Frontal cortex (tissue), 4 donors: ENCODE measurements at places on chromosomes 11 and 22.

- no peak for DNase-seq
Measured at GRCh38 chr11:35529971-35530495, 4.6 kb upstream of the PAMR1 start.

- DNase-seq = no peak
Measured at GRCh38 chr11:134401825-134402809, 9.9 kb downstream of the B3GAT1 start.

GRCh38 chr22:21602579-21602978 lies 27.2 kb downstream of the YDJC start:
- no peak for DNase-seq

DNA sequence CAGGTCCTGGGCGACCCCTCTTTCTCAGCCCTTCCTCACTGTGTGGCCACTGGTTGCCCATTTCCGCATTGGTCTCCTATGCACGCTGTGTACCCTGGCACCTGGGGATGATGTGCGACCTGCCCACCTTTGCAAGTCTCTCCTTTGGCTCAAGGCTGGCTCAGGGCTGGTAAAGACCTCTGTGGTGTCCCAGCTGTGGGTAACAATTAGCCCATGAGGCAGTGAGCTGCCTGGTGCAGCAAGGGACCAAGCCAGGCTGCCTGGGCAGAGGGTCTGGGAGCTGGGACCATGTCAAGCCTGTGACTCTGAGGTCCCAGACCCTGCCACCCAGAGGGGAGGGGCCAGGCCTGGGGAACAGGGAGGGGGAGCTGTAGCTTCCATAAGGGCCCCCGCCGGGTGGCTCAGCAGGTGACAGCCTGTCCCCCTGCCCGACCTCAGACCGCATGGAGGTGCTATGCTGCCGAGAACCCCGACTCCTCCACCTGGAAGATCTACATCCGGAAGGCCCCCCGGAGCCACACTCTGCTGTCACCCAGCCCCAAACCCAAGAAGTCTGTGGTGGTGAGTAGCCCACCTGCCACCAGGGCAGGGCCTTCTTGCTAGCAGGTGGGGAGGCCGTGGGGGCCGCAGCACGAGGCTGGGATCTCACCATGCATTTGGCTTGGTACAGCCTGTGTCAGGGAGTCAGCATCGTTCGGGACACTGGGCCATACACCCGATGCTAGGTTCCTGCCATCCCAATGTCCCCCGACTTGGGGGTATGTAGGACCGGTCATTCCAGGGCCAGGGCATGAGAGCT lies 112.5 kb downstream of the KCNQ1OT1 start:
- peak; percentile 5 for DNase-seq

DNA sequence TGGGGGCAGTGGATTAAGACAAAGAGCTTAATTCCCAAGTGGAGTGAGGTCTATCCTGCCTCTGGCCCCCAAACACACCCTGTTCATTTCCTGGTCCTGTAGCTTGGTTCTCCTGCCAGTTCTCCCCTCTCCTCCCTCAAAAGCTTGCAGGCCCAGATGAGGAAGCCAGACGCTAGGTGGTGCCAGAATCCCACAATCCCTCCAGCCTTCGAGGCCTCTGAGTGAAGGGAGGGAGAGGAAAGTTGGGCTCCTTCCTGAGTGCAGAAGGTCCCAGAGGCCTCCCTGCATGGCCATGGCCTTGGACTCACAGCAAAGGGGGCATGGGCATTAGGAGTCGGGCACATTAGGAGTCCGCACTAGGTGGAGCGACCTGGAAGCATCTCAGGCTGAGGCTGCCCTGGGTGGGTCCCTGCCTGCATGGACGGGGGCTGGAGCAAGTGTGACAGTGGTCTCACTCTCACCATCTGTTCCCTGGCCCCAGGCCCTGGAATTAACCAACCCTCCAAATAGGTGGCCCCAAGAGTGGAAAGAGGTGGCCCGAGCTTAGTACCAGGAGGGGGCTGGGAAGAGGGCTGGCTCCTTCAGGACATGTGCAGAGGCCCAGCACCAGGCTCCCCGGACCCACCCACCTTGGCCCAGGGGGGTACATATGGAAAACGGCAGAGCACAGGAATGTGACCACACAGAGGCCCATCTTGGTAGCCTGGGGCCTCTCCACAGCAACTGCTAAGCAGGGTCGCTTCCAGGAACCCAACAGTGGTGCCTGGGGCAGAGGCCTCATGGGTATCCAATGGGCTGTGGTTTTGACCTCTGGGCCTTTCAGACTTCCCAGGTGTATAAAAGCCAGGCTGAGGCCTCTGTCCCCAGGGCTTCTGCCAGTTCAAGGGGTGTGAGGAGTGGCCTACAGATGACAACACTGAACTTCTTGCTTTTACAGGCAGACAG lies 5.2 kb downstream of the FXYD2 start:
- peak; percentile 38 for DNase-seq

GRCh38 chr22:38716271-38716670 lies 10.5 kb downstream of the GTPBP1 start:
- DNase-seq = no peak

- peak; percentile 39 for DNase-seq
Measured at GRCh38 chr11:126716456-126717083, 284.0 kb downstream of the KIRREL3 start.

DNA sequence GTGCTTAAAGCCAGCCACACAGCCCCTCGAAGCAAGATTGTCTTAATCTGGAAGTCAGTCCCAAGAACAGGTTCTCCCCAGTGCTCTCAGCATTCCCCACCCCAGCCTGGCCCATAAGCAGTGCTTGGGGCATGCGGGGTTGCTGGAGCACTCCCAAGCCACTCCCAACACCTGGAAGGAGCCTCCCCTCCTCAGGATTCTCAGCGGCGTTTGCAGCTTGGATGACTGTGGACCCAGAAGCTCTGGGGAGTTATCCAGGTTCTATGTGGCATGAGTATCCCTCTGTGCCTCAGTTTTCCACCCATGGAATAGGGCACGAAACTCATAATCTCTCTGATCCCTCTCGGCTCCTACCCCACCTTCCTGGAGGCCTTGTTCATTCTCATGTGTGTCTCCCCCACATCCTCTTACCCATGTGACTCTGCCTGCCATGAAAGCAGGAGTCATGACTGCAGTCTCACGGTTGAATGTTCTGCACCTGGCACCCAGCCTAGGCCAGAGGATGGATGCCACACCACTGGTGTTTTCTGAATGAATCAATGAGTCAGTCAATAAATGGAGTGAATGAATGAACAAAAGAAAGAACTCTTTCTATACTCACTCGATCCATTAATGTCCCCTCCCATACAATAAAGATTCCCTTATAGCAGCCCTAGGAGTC lies 33.4 kb upstream of the WNT7B start:
- DNase-seq = no peak

DNA sequence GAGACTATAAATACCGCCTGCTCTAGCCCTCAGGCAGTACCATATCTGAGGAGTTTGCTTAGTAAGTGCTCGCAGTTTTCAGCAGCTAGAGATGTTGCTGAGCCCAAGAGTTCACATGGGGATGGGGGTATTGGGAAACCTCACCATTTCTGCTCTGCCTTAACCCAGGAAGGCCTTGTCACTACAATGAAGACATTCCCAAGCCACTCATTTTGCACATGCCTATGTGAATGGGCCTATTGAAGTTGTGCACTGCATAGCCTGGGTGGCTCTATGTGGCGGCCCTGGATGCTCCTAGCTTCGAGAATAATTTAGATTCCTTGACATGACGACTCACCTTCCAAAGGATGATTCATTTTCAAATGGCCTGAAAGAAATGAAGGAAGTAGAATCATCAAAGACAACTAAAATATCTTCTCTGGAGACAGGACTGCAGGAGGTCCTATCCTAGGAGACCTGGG lies 163.4 kb downstream of the ADAMTS15 start:
- DNase-seq = no peak

- no peak for DNase-seq
Measured at GRCh38 chr11:76609736-76610370, 60.7 kb downstream of the LRRC32 start.

GRCh38 chr11:78339483-78339882 lies 78.1 kb downstream of the GAB2 start:
- no peak for DNase-seq

DNA sequence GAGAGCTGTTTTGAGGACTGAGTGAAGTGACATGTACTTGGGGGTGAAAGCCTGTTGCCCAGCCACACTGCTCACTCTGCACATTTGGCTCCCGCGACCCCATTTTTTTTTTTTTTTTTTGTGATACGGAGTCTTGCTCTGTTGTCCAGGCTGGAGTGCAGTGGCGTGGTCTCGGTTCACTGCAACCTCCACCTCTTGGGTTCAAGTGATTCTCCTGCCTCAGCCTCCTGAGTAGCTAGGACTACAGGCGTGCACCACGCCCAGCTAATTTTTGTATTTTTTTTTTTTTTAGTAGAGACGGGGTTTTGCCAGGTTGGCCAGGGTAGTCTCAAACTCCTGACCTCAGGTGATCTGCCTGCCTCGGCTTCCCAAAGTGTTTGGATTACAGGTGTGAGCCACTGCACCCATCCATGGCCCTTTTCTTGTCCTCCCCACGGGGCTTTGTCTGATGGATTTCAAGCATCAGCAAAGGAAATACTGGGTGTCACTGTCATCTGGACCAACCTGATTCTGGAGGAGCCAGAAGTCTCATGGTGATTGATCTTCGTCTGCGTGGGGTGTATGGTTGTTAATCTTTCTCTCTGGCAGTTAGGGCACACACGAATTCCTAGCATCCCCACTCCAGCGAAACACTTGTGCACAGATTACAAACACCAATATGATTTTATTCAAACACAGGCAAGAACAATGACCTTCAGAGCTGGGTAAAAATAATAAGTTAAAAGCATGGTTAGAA lies 3.4 kb upstream of the UCP3 start:
- DNase-seq = no peak

GRCh38 chr11:12017243-12017678 lies 8.8 kb upstream of the DKK3 start:
- DNase-seq = no peak

DNA sequence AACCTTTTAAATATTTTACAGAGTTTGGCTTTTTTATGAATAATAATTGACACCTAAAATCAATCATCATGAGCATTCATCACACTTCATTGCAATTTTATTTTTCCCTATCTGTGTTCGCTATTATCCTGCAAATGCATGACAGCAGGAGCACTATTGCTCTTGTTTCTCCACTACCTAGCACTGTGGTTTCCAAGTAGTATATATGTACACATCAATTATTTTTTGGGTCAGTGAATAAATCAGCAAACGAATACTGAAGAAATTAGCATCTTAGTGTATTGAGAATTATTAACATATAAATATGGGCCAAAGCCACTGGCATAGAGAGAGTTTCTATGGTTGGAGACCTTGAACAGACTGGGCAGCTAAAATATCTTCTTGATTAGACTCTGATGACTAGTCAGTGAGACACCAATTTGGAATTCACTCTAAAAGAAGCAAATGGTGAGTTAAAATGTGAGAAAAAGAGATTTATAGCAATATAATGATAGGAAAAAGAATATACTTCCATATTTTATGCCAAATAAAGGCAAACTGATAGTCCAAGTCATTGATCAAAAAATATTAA lies 731.1 kb upstream of the LUZP2 start:
- no peak for DNase-seq

DNA sequence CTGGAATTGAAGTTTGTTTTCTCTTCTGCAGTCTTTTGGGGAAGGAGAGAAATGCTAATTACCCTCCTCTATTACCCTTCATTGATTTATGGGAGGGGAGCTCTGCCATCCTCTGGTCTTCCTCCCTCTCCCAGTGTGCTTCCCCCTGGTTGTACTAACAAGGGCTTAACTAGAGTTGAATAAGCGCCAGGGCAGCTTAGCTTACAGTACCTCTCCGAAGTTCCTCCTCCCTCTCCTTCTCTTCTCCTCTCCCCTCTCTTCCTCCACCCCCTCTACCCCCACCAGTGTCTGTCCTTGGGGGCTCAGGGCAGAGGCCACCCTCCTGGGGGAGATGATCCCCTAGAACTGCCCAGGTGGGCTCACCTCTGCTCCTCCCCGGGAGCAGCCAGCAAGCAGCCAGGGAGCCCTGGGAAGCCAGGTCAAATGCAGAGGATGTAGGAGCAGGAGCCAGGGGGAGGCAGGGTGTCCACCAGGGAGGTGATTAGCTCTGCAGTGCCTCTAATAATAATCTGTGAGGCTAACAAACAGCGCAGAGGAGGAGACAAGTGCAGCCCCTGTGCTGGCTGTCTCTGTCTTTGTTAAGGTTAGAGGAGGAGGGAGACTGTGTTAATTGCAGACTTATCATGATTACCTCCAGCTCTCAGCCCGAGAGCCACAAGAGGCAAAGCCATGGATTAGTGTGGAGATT lies 191.6 kb upstream of the CADM1 start:
- DNase-seq = no peak
